ENCODE measurements at places on chromosomes 12 and 14.

DNA sequence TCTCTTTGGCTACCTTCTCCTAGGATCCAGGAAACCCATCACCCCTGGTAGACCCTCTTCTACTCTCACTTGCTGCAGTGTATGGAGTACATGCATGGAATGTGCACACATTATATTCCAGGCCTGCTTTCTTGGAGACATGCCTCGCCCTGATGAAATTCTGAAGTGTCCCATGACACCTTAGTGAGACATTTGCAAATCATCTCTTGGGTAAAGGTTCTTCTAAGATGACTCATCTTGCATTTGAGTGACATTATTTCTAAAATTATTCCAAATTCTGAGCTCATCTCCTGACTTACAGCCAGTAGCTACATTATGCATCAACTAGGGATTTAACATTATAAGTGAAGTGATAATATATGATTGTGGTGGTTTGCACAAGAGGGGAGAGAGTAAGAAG is 49.8 kb downstream of the SDR9C7 start:
- no peak for DNase-seq

DNA sequence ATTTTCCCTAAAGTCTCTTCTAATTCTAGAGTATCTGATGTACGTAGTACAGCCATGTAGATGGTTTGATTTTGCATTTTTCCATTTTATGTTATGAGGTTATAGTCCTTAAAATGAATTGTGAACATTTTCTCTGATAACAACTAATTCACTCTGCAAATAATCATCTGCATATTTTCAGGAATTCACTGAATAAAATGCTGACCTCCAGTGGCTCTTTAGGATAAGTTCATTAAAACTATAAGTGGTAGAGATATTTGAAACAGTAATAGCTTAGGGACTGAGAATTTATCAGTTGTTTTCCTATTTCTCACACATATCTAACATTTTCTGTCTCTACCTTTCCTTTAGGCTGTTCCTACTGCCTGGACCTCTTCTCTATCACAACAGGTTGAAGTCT is 4.4 kb downstream of the MSRB3 start:
- no peak for DNase-seq

DNA sequence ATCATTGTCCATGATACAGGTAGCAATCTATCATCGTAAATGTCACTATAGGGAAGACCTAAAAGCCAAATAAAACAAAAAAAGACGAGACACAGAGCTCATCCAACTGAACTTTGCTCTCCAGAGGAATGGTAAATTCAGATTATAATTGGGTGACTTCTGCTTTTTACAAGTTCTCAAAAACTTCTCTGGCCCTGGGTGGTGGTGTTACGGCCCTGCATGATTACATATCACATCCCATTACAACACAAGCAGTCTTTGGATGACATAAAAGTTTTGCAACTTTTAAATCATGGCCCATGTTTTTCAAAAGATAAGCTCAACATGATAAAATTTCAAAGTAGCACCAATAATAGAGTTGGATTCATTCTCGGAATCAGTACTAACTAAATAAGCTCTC is 299.6 kb downstream of the DIO2 start:
- DNase-seq = no peak

- no peak for DNase-seq
Observed at GRCh38 chr12:115949675-115950074, 327.8 kb downstream of the MED13L start.

DNA sequence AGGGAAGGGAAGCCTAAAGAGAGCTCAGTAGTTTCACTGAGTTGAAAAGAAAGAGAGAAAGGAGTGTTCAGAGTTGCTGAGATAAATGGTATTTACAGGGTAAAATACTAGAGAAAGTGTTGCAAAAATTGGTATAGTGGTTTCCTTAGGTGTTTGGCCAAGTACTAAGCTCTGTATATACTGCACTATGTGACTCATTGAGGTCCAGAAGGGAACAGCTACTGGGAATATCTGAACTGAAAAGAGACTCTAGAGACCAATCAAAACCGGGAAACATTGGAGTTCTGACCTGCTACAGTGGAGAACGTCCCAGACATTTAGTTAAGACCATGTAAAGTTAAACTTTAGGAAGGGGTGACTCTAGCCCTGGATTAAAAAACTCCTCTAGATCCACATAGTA is 42.7 kb upstream of the ALX1 start:
- no peak for DNase-seq

Data from stimulated activated CD4-positive, alpha-beta T cell treated with anti-CD3 and anti-CD28 coated beads, Interleukin-12 subunit alpha, Interleukin-12 subunit beta, amount 100 ng/mL, for 48 hours (primary cell).